GM19239 (cell line): ENCODE measurements at places on chromosomes 12 and 14.

DNA sequence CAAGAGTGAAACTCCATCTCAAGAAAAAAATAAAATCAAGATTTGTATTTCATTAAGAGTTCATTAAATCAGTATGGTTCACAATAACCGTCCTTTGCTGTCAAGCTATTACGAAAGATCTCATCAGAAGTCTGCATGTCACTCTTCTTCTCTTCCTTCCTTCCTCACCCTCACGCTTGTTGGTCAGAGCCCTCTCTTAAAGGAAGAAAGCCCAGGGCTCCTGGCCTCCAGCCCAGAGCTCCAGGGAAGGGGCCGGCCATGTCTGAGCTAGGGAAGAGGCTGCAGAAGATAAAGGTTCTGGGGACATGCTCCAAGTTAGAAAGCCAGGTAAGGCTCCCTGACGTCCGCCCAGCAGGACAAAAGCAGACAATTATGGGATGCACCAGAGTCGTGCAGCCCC is 43.1 kb upstream of the DLK1 start:
- DNase-seq = no peak

DNA sequence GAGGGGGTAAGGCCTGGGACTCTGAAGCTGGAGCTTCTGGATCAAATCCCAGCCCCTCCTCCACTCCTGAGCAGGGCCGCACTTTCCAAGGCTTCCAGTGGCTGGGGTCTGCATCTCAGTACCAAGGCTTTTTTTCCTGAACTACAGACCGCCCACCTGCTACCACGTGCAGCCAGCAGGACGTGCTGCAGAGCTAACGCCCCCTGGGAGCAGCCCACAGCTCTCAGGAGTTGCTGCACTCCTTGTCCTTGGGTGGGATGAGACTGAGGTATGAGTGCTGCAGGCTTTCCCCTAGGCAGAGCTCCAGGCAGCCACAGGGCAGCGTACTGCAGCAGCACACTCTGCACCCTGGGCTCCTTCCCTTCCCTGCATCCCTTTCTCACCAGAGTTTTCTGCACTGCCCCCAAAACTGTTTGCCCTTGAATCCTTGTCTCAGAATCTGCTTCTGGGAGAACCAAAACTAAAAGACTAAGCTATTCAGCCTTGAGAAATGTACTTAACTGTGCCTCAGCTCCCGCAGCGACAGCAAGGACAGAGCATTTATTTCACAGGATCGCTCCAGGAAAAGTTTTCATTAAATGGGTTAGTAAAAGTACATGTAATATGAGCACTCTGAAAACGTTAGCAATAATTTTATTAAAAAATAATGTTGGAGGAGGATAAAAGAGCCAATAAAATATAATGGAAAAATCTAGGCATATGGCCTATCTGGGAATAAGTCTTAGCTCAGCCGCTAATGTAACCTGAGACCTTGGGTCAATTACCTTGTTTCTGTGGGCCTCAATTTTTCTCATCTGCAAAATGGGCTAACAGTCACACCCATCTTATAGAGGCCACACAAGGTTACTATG is 25.5 kb downstream of the RBM19 start:
- no peak for DNase-seq

DNA sequence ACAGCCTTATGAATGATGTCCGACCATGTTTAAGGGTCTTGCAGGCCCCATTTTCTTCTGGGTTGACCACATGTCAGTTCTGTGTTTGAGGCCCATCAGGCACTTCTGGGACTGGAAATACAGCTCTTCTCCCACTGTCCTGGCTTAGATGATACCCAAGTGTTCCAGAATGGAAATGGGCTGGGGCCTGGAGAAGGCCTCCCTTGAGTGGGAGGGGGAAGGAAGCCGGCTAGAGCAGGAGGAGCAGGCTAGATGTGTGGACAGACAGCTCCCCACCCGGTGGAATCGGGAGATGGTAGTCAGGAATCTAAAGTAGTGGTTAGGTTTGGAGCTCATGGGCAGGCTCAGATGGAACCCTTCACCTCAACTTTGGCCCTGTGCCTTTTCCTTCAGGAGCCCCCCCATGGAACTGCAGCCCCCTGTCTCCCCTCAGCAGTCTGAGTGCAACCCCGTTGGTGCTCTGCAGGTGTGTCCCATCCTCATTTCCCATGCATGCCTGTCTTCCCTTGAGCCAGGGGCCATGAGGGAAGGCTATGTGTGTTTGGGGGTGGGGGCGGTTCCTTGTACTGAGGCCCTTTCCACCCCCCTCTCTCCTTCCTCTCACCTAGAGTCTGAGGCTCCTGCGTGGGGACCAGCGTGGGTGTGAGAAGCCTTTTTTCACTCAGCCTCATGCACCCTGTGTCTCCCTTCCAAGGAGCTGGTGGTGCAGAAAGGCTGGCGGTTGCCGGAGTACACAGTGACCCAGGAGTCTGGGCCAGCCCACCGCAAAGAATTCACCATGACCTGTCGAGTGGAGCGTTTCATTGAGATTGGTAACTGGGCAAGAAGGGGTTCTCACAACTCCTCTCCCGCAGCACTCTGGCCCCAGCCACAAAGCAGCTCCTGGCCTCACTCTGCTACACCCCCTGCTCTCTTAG is 3.0 kb downstream of the NPFF start:
- no peak for DNase-seq

GRCh38 chr14:91244501-91244901 is at the start of gene GPR68:
TSS of gene GPR68 (minus strand) at chr14:91244704. CDS start at chr14:91235050, 9,654 bp downstream.
- DNase-seq = no peak

GRCh38 chr14:84688297-84689025 is 841.5 kb upstream of the FLRT2 start:
- no peak for DNase-seq

DNA sequence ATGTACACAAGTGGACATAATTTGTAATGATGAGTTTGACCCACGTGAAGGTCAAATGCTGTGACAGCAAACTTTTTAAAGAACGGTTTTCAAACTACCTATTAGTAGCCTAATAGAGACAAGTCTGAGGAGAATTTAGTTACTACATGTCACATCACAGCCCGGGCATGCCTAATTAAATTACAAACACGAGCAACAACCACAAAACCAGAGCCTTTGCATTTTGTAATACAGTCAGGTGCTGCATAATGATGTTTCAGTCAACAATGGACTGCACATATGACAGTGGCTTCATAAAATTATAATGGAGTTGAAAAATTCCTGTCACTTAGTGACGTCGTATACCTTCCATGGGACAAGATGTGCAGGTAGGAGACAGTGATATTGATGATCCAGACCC is 274.5 kb downstream of the DACT1 start:
- DNase-seq = no peak

DNA sequence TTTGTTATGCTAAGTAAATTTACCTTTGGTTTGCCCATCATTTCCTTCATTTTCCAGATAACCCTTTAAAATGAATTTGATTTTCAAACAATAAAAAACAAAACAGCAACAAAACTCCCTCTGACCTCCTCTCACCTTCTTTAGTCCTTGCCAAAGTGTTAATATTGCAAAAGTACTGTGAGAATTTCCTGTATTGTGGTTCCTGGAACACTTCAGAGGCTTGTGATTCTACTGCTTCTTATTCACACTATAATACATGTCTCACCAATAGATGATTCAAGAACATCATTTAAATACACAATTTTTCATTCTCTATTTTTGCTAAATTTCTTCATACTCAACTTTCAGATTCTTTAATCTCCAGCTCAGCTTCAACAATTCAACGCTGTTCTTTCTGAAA is at the start of gene KLRD1:
Gene KLRD1 (plus strand): TSS at position 241 of the 400 bp plus-strand sequence. CDS start 208 bp downstream, outside the sequence.
- no peak for DNase-seq

DNA sequence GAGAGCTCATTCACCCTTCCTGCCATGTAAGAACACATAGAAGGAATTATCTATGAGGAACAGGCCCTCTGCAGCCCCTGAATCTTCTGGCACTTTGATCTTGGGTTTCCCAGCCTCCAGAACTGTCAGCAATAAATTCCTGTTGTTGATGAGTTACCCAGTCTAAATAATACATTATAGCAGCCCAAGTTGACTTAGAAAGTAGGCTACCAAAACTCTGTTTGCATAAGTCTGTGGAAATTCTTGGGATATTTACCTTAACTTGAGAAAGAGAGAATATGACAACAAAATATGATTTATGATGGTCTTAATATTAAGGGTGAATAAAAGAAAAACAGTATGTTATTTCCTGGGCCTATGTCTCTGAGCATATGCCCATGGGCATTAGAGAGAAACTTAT is 433.0 kb upstream of the LMO3 start:
- no peak for DNase-seq

- DNase-seq = no peak
Observed at GRCh38 chr12:125220404-125221273, 155.4 kb downstream of the AACS start.

GRCh38 chr12:19848421-19848820 is 409.1 kb downstream of the AEBP2 start:
- no peak for DNase-seq

- DNase-seq = no peak
Observed at GRCh38 chr14:59236195-59236594, 47.7 kb downstream of the DAAM1 start.

DNA sequence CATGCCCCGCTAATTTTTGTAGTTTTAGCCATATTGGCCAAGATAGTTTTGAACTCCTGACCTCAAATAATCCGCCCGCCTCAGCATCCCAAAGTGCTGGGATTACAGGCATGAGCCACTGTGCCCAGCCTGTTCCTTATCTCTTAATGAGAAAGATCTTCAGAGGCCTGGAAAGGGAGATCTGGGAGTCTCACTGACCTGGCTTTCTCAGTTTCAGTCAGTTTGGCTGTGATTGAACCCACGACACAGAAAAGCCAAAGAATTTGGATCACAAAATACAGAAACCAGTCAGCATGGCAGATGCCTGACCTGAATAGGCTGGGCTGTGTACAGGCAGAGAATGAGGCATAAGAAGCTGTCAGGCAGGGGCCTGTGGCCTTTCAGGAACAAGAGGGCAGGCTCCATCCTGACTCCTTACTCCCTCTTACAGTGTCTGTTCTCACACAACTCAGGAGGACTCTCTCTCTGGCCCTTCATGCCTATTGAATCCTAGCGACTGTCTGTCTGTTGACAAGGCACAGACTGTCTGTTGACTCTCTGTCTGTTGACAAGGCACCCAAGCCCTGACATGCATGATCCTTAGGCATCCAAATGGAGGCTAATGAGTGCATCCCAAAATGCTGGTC is 366.5 kb upstream of the CCDC196 start:
- no peak for DNase-seq

DNA sequence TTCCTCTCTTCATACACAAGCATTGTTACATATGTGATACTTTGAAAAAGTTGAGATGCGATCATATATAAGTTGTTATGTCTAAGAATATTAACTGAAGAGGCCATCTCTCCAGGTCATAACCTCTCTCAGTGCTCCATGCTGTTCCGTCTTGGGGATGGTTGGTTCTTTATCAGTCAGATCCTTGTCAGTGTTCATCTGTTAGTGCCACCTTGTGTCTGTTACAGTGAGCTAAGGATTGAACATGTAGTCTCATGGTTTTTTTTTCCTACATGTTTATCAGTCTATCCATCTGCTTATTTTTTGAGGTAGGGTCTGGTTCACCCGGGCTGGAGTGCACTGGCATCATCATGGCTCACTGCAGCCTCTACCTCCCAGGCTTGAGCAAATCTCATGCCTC is 30.5 kb downstream of the EP400 start:
- DNase-seq = no peak

DNA sequence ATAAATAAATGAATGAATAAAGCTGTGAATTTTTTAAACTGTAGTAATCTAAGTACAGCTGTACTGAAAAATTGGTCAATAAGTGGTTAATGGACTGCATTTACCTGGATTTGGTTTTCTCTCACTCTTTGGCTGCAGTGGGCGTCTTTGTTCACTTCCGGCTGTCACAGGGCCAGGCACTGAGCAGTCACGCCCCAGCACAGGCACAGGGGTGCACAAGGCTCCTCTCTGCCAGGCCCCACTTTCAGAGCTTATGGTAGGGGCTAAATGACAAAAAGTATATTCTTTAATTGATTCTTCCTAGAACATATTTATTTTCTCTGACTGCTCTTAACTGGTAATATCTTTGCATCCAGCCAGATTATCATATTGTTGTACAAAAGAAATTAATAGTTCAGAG is 70.6 kb upstream of the DYNC1H1 start:
- DNase-seq = no peak

DNA sequence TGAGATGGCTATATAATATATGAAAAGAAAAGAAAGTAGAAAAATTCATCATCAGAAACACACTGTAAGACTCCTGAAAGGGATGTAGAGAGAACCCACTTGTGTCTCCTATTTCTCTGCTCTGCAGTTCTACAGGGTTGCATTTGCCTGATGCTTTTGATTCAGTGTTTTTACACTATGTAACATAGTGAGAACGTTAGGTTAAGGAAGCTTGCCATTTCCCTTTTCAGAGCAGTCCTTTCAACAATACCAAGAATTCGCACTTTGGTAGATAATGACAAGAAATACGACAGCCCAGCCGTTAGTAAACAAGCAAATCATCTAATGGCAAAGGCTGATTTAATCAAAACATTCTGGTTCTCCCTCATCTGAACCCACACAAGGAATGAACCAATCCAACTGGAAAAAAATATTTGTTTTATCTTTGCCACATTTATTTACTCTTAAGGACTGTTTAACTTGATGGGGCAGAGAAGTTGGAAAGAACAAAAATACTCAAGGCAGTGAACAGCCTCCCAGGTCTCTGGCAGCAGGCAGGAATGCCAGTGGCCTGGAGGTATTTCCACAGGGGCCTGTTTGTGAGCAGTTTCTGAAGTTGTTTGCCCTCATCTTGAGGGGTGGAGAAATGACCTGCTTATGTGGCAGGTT is 30.8 kb upstream of the SOCS2 start:
- DNase-seq = no peak

DNA sequence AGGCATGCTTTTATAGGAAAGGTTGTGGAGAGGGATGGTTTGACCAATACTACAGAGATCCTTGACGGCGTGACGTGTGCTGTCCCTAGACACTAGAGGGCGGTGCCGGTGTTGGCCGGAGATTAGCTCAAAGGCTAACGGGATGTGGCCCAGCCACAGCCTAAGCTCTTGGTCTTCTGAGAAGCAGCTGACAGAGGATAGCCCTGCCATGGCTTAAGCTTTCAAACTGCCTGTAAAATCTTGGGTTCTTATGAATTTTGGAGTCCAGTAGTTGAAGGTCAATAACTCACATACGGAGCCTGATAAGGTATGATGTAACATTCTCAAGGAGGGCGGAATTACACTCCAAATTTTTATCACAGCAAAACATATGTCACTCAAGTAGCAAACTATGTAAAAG is 515.7 kb upstream of the ATXN7L3B start:
- peak; percentile 1 for DNase-seq

DNA sequence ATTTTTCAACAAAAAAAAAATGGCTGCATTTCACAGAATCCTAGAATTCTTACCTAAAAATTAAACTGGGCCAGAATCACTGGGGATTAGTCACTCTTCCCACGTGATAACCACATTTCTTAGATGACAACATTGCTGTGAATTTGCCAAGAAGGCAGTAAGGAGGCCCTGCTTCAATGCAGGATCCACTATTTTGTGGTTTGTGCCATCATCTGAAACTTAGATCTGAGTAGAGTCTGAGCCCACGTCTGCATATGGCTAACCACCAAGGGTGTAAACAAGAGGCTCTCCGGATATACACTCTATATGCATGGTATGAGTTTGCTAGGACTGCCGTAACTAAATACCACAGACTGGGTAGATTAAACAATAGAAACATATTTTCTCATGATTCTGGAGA is 24.4 kb upstream of the TBX5 start:
- DNase-seq = no peak

- DNase-seq = no peak
Observed at GRCh38 chr12:90836689-90837088, 118.3 kb downstream of the CCER1 start.
